ENCODE measurements at places on chromosomes 11 and 22. TPM values are rescaled to one million over a fixed set of nuclear protein-coding genes. Genes with fewer than 3 reads are reported as not detected.

GRCh38 chr11:125079878-125080530 is 16.9 kb downstream of the SLC37A2 start:
- DNase-seq: peak; percentile 46

GRCh38 chr11:88414981-88415413 is 77.5 kb upstream of the CTSC start:
- peak; percentile 54 for DNase-seq

The INS gene
- not detected for total RNA-seq

GRCh38 chr11:72782081-72782920 is 11.5 kb downstream of the STARD10 start:
- no peak for DNase-seq

The KRTAP5-7 gene
- total RNA-seq: not detected

- no peak for DNase-seq
These were observed 310.7 kb upstream of the MTNR1B start for GRCh38 chr11:92658733-92659132.

- no peak for DNase-seq
These were observed 1423.8 kb downstream of the TBC1D22A start for GRCh38 chr22:48186146-48186790.

GRCh38 chr11:96538622-96539021 is 148.8 kb downstream of the JRKL start:
- no peak for DNase-seq
